Inflammatory macrophage (primary cell): ENCODE measurements at places on chromosomes 5 and 9.

- DNase-seq: no peak
Measured at GRCh38 chr5:29054694-29055093, 2016.3 kb upstream of the CDH9 start.

DNA sequence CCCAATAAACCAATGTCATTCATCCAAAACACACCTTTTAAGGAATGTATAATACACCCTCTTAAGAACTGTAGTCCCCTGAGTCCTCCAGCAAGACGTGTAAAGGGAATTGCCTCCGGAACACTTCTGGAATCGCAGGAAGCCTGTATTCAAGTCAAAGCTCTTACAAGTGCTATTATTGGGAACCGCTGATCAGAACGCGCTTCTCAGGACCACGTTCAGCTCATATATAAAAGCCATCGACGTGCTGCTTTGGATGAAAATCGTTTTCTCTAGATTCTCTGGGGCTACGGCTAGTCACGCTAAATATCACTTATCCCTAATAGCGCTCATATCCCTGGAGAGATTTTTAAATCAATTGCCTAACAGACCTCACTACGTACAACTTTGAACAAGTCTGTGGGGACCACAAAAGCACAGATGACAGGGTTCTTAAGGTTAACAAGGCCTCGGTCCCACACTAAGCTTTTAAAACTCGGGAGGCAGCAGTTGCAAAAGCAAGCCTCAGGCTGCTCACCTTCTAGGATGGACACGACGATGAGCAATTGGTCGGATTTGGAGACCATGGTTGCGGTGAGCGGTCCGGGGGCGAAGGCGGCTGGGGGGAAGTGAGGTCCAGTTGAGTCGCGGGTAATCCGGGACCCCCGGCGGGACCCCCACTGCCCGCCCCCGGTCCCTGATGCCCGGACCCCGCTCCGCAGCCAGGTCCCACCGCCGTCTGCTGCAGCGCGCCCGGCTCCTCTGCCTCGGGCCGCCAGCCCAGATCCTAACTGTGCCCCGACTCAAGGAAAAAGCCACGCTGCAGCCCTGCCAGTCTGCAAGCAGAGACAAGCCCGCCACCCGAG lies 548 bp downstream of the CEP120 start:
- no peak for DNase-seq

- DNase-seq: peak; percentile 42
Measured at GRCh38 chr5:159017786-159018185, 81.9 kb downstream of the EBF1 start.

DNA sequence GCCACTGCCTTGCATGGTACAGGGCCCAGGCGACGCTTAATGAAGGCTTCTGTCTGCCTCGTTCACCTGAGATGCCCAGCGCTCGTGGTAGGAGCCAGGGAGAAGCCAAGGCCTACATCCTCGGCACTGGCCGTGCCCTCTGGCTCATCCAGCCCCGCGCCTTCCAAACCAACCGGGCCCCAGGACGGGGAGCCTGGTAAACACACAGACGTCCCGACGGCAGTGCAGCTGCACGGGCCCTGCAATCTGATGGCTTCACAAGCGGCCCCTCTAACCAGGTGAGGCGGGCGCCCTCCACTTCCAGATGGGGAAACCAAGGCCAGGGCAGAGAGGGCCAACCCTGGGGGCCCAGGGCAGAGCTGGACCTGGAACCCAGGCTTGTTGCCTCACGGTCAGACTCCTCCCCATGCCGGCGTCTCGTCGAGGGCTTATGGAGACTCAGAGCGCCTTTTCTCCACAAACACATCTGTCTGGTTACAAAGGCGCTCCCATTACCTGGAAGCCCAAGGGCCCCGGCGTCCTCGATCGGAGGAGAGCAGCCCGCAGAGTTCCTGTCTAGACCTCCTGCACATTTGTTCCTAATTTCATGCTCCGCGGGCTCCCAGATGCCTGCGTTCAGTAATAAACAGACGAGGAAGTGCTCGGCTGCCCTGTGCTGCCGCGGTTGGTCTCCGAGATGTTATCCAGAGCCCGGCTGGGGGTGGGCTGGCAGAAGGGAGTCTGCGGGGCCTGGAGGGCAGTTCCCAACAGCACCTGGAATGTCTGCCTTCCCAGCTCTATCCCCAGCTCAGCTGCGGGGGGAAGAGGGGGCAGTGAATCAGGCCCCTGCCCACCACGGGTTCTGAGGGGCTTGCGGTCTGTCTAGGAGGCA lies 23.5 kb downstream of the FAM163B start:
- DNase-seq: no peak

GRCh38 chr5:149760854-149761187 lies 30.7 kb downstream of the PPARGC1B start:
- DNase-seq: no peak

- no peak for DNase-seq
Measured at GRCh38 chr9:134320126-134320867, 6.0 kb upstream of the RXRA start.

GRCh38 chr5:150038547-150038946 lies 38.0 kb downstream of the HMGXB3 start:
- no peak for DNase-seq

GRCh38 chr5:17004441-17005106 lies 68.5 kb upstream of the MYO10 start:
- no peak for DNase-seq

DNA sequence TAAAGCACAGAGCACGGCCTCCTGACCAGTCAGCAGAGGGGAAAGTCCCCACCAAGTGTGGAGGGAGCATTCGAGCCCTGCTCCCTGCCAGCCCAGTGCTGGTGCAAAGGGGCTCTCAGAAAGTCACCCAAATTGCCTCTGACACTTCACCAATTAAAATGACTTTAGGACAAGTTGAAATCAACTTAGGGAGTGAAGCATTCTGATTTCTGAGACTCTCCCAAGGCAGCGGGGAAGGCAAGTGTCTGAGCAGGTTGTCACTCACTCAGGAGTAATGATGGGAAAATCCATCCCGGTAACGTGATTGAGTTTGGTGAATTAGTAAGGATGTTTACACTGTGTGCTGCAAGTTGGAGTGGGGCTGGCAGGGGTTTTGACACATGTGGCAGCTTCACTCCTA lies 73.7 kb downstream of the PCDH1 start:
- no peak for DNase-seq

DNA sequence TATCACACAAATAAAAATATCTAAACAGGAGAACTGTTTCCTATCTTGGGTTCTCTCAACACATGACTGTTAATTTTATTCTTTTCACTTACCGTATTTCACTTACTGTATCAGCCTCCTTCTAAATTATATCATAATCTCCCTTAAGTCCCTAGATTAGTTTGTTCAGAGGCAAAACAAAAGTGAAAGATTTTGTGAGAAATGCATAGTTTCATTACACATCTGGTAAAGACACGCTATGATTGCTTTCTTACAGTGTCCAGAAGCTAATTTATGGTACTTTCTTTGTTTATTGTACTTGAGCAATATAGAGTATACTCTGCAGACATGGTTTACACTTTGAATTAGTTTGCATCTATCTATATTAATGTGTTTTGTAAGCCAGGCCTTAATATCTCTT lies 159.7 kb upstream of the TLX3 start:
- DNase-seq: no peak

DNA sequence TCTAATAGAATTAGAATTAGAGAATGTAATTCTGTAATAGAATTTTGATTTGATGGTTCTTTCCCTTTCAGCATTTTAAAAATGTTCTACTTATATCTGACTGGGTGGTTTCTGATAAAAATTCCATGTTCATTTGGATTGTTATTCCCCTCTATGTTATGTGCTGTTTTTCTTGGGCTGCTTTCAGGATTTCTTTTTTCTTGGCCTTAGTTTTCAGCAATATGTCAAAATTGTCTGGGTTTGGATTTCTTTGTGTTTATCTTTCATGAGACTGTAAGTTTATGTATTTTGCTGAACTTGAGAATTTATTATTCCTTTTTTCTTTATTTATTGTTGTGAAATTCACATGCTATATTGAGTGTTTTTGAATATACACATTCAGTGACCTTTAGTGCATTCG lies 189.1 kb downstream of the RANBP17 start:
- DNase-seq: no peak

DNA sequence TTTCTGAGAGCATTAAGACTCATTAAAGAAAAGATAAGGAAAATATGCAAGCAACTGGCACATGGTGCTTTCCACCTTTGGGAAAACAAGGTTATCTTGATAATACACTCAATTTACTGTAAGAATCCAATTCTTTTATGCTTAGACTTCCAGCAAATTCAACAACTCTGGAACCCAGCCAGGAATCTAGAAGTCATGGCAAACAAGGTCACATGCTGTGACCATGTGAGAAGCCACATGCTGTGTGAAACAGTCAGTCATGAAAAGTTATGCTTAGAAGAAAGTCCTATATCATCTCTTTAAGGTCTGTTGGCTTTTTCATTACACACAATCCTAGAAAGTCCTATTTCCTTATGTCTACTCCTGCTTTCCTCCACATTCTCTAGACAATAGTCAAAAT lies 581.8 kb upstream of the C9orf72 start:
- no peak for DNase-seq

GRCh38 chr5:96470785-96471184 lies 37.7 kb upstream of the PCSK1 start:
- no peak for DNase-seq

- DNase-seq: no peak
Measured at GRCh38 chr5:176438959-176439757, 9.0 kb upstream of the FAF2 start.

DNA sequence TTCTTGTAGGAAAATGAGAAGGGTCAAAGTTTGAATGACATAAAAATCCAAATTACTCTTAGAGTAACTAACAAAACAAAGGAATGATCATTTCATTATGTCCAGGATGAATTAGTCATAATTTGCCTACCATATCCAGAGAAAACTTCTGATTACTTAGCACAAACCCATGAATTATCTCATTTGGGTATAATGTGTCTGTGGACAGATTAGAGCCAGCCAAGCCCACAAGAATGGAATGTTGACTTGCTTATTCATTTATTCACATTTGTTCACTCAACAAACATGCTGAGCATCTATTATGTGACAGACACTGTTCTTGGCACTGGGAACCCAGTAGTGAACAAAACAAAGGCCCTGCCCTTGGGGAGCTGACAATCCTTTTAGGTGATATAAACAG lies 87.4 kb downstream of the APBA1 start:
- no peak for DNase-seq

DNA sequence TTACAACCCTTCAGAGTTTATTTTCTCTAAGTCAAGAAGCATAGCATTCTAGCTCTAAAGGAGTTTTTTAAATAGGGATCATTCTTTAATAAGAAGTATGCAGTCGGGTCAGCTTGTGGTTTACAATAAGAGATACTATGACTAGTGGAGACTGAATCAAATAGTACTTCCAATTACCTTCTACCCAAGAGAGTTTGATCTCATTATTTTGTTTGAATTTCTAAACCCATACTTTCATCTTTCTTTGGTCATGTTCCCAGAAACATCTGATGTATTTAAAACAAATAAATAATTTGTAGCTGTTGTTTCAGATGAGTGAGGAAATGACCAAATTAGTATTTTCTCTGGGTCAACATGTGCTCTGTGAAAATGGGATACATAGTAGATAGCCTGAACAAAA lies 160.2 kb upstream of the CDH6 start:
- DNase-seq: no peak

- peak; percentile 86 for DNase-seq
Measured at GRCh38 chr5:132293066-132293991, 865 bp upstream of the SLC22A4 start.

- DNase-seq: no peak
Measured at GRCh38 chr9:37972351-37972848, 68.5 kb upstream of the SLC25A51 start.

DNA sequence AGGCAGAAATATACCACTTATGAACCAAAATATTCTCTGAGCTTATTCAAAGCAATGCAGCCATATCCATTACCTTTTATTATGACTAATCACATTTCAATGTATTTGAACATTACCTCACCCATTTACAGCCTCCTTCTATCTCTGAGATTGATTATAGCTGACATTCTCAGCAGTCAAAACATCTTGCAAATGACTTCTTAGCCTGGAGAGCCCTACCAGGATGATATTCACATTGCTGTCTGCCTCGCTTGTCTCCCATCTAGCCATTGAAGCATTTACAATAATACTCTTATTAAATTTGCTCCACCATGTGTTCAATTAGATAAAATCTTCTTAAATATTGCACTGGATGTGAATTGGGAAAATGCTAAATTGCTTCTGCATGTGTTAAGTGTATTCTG lies 1879.9 kb upstream of the ACO1 start:
- DNase-seq: no peak

DNA sequence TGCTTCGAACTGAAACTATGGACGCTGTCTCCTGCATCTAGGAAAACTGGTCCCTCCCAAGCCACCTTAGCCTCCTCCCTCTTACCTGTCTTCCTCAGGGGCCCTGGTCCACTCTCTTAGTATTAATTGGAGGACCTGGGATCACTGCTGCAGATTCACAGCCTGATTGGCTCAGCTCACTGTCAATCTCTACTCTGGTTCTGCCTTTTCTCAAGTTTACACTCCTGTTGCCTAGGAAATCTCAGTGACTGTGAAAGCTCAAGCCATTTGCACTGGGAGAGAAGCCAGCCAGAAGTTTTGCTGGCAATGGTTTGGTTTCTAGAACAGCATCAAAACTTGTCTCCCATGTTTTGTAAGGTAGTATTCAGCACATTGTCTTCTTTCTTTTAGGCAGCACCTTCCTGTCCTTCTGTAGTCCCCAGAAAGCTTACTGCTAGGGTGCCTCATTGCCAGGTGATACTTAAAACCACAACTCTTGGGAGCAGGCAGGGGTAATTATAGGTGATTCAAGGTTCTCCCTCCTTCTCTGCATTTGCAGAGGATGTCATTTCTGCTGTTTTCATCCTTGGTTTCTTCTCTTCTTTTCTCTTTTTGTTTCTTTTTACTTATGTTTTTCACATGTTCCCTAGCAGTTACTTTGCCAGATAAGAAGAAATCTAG lies at the start of gene CAPSL:
Gene CAPSL, minus strand, starts transcription at position 55 of the 660 bp plus-strand sequence. CDS start 17,502 bp downstream, outside the sequence.
- peak; percentile 32 for DNase-seq

- no peak for DNase-seq
Measured at GRCh38 chr5:116494784-116495450, 79.7 kb downstream of the SEMA6A start.

GRCh38 chr9:14532456-14533115 lies 160.6 kb downstream of the ZDHHC21 start:
- no peak for DNase-seq
